ENCODE measurements at places on chromosomes 12 and 14.

DNA sequence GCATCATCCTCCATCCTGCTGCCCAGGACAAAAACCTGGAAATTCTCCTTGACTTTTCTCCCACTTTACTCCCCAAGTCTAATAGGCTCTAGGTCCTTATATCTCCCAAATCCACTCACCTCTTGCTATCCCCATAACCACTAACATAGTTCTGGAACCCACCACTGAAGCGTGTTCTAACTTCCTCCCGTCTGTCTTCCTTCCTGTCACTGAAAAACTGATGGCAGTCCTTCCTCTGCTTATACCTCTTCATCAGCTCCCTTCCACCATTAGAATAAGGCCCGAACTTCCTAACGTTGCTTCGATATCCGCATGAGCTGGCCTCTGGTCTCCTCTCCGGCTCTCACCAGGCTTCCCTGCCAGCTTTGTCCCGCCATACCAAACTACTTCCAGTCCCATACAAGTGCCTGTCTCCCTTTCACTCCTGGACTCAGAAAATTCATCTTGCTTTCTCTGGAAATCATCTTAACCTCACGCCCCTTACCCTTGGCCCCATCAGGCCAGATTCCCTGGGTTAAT is 63.0 kb upstream of the BCL2L14 start:
- no peak overlapping the region for H3K4me3 ChIP-seq
- H3K27ac ChIP-seq, result peak overlapping the region; percentile 82
- no peaks in the 10 kb centered on the region for H3K27me3 ChIP-seq
- no peaks in the 10 kb centered on the region for H3K36me3 ChIP-seq

DNA sequence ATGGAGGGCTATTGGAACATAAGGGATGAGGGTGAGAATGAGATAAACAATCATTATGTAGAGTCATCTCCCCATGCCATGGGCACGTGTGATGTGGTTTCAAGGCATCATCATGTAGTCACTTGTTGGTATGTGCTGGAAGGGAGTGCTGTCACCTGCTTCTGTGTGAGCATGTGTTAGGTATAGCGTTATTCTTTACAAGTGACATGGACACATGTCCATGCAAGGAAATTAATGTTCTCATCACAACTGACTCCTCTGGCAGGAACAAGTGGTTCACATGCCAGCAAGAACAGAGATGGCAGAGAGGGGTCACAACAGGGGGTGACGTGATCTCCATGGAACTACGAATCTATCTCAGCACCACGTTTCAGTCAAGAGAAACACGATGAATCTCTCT is 815.8 kb downstream of the BCL11B start:
- H3K4me1 ChIP-seq, result no peaks in the 10 kb centered on the region
- H3K27me3 ChIP-seq, result no peaks in the 10 kb centered on the region
- no peak for DNase-seq

DNA sequence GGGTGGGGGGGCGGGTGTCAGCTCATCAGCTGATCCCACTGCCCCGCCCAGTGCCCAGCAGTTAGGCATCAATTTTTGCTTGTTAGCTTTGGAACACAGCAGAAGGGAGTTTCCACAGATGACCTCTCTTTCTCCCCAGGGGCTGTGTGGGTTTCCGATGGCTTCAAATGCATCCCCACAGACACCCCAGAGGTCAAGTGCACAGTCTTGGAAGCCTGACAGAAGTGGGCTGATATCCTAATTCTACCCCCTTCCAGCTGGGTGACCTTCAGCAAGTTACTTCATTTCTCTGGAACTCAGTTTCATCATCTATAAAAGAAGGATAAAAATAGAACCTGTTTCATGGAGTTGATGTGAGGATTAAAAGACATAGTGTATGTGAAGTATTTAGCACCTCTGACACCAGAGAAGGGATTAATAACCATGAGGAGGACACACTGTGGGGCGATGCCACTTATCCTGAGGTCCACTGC is 22.0 kb downstream of the TTC9 start:
- peaks cover 11% of the 10 kb centered on the region for H3K36me3 ChIP-seq
- no peak overlapping the region for H3K27ac ChIP-seq
- H3K4me1 ChIP-seq, result peaks cover 37% of the 10 kb centered on the region

DNA sequence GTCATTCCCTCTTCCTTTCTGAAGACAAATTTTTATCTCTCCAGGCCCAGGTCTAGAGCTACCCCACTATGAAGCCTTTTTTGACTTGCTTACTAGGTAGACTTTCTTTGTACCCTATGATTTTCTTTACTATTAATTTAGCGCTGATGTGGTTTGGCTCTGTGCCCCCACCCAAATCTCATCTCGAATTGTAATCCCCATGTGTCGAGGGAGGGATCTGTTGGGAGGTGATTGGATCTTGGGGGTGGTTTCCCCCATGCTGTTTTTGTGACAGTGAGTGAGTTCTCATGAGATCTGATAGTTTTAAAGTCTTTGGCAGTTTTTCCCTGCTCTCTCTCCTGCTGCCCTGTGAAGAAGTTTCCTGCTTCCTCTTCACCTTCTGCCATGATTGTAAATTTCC is 118.1 kb downstream of the SLC38A1 start:
- no peaks in the 10 kb centered on the region for H3K36me3 ChIP-seq
- no peaks in the 10 kb centered on the region for H3K4me1 ChIP-seq
- H3K27ac ChIP-seq, result no peak overlapping the region
- no peak overlapping the region for H3K4me3 ChIP-seq
- no peaks in the 10 kb centered on the region for H3K27me3 ChIP-seq
- no peak for DNase-seq

DNA sequence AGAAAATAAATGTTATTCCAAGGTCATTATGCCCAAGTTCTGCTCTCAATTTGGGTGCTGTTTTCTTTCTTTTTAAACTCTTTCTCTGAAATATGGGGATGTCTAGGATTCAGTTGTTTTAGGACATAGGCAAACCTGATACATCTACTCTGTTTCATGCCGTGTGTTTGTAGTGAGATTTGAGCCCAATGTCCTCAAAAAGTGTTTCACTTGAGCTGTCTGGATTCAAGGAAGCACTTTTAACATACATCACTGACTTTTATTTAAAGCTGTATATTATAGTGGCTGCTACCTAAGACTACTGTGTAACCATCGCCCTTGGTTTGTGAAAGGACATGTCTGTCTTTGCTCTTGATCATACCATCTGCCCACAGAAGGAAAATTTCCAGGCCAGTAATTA is 709.3 kb upstream of the STXBP6 start:
- DNase-seq, result no peak
- no peaks in the 10 kb centered on the region for H3K4me1 ChIP-seq
- H3K4me3 ChIP-seq, result no peak overlapping the region
- H3K27ac ChIP-seq, result no peak overlapping the region
- H3K27me3 ChIP-seq, result no peaks in the 10 kb centered on the region
- no peaks in the 10 kb centered on the region for H3K36me3 ChIP-seq

- H3K27me3 ChIP-seq, result no peaks in the 10 kb centered on the region
- DNase-seq, result no peak
- no peaks in the 10 kb centered on the region for H3K36me3 ChIP-seq
- no peak overlapping the region for H3K27ac ChIP-seq
- no peak overlapping the region for H3K4me3 ChIP-seq
These were observed 141.2 kb downstream of the PPFIA2 start for GRCh38 chr12:81617915-81618314.

- no peak for DNase-seq
- no peaks in the 10 kb centered on the region for H3K36me3 ChIP-seq
- no peak overlapping the region for H3K27ac ChIP-seq
- H3K4me1 ChIP-seq, result no peaks in the 10 kb centered on the region
These were observed 395 bp upstream of the GNB3 start for GRCh38 chr12:6840330-6840729.

GRCh38 chr12:97482143-97482693 is 19.6 kb downstream of the RMST start:
- H3K27ac ChIP-seq, result no peak overlapping the region
- no peak overlapping the region for H3K4me3 ChIP-seq
- no peaks in the 10 kb centered on the region for H3K27me3 ChIP-seq

- no peak overlapping the region for H3K27ac ChIP-seq
- no peaks in the 10 kb centered on the region for H3K27me3 ChIP-seq
- DNase-seq, result no peak
- no peaks in the 10 kb centered on the region for H3K36me3 ChIP-seq
- H3K4me1 ChIP-seq, result no peaks in the 10 kb centered on the region
These were observed 117.3 kb downstream of the BICD1 start for GRCh38 chr12:32223941-32224340.

DNA sequence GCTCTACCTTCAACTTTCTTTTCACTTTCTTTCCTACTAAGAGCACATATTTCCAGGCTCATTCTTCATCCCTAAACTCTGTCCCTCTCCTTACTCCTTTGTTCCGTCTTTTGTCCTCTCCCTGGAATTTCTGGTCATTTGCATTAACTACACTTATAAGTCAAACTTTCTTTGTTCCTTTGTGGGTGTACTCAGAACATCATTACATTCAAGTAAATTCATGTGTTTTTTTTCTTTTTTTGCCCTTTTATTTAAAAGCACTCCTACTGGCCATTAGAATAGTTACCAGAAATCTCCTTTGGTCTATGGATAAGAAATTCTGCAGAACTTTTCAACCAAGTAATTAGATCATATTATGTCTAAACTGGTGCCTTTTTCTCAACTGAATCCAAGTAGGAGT is 802.6 kb downstream of the DIO2 start:
- no peak for DNase-seq
- no peaks in the 10 kb centered on the region for H3K4me1 ChIP-seq
- H3K36me3 ChIP-seq, result no peaks in the 10 kb centered on the region

DNA sequence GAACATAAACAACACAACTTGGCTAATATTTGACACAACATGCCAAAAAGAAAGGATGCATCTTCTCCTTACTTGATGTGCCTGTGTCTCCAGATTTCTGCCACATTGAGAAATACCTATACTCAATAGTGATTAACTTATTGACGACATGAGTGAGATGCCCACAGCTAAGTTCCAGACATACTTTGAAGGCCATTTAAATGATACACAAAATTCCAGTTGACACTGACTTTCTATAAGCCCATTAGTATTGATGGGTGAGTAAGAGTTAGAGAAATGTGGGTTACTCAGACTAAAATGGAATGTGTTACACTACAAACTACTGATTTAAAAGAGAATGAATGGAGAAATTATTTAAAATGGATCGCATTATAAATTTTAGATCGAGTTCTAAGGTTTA is 838.2 kb upstream of the MGAT4C start:
- H3K4me1 ChIP-seq, result no peaks in the 10 kb centered on the region
- no peak overlapping the region for H3K4me3 ChIP-seq
- H3K27me3 ChIP-seq, result no peaks in the 10 kb centered on the region
- DNase-seq, result no peak

DNA sequence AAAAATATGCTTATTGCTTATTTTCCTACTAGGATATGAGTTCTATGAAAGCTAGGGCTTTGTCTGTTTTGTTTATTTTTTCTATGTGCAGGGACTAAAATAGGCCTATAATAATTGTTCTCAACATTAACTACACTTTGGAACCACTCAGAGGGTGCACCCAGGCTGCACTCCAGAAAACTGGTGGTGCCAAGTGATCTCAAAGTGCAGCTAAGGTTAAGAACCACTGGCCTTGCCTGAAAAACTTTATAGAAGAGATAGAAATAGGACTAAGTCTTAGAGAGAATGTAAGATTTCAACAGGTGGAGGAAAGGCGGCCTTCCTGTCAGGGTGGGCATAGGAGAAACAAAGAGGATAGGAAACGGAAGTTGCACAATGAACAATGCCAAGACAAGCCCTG is 37.7 kb upstream of the NR1H4 start:
- DNase-seq, result no peak
- H3K27ac ChIP-seq, result no peak overlapping the region
- no peak overlapping the region for H3K4me3 ChIP-seq
- no peaks in the 10 kb centered on the region for H3K27me3 ChIP-seq
- no peaks in the 10 kb centered on the region for H3K36me3 ChIP-seq
- H3K4me1 ChIP-seq, result no peaks in the 10 kb centered on the region

GRCh38 chr14:52399921-52400595 is 85.9 kb downstream of the PTGER2 start:
- no peak overlapping the region for H3K4me3 ChIP-seq
- H3K27me3 ChIP-seq, result no peaks in the 10 kb centered on the region
- H3K4me1 ChIP-seq, result peaks cover 34% of the 10 kb centered on the region
- H3K27ac ChIP-seq, result no peak overlapping the region
- no peaks in the 10 kb centered on the region for H3K36me3 ChIP-seq

DNA sequence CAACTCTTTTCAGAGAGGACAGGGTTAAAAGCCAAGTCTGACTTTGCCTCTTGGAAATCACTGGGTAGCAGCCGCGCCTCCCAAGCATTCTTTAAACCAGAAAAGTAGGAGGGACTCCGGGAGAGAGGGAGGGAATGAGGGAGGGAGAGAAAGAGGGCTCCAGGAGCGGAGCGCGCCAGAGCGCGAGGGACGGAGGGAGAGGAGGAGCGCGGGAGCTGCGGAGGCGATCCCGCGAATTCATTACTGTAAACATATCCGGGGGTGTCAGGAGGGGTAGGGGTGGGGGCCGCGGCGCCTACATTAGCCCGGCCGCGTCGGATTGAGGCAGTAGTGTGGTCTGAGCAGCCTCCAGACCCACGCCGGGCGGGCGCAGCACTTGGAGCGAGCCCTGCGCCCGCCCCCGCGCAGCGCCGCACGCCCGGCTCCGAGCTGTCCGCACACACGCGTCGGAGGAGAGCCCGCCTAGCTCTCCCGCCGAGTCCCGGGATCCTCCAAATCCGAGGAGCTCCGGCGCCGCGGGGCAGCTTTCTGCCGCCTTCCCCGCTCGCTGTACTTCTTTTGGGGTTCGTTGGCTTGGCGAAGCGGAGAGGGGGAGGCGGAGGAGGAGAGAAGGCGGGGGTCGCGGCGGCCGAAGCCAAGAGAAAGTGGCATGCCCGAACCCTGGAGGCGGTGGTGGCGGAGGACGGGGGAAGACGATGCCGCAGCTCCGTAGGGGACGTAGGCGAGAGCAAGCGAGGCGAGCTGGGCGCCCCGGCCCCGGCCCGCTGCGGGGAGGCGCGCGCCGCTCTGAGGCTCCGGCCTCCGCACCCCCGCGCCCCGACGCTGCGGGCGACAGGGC is 3.3 kb downstream of the FLRT2 start:
- no peaks in the 10 kb centered on the region for H3K36me3 ChIP-seq
- no peak for DNase-seq
- H3K27me3 ChIP-seq, result peaks cover 6% of the 10 kb centered on the region
- no peaks in the 10 kb centered on the region for H3K4me1 ChIP-seq

- no peak for DNase-seq
- no peaks in the 10 kb centered on the region for H3K36me3 ChIP-seq
- no peak overlapping the region for H3K27ac ChIP-seq
- H3K4me1 ChIP-seq, result no peaks in the 10 kb centered on the region
- H3K27me3 ChIP-seq, result no peaks in the 10 kb centered on the region
These were observed 160.8 kb upstream of the SFSWAP start for GRCh38 chr12:131550121-131550520.

DNA sequence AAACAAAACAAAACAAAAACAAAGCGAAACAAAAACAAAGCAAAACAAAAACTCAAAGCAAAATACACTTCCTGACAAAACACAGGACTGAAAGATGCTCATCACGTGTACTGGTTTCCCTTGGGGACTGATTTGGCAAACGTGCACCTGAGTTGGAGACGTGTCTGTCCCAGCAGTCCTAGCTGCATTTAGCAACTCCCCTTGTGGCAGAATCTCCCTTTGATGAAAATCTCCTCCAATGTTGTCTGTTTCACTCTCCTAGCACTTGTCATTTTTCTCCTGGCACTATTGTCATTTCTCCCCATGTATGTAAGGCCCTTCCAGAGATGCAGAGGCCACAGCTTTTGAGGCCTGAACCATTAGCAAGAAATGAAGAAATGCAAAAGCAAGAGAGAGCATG is 6.8 kb upstream of the SLC24A4 start:
- H3K4me3 ChIP-seq, result no peak overlapping the region
- H3K27ac ChIP-seq, result no peak overlapping the region
- no peaks in the 10 kb centered on the region for H3K4me1 ChIP-seq
- DNase-seq, result no peak

Data from effector memory CD4-positive, alpha-beta T cell (primary cell).